ENCODE measurements at places on chromosomes 16 and 17.

DNA sequence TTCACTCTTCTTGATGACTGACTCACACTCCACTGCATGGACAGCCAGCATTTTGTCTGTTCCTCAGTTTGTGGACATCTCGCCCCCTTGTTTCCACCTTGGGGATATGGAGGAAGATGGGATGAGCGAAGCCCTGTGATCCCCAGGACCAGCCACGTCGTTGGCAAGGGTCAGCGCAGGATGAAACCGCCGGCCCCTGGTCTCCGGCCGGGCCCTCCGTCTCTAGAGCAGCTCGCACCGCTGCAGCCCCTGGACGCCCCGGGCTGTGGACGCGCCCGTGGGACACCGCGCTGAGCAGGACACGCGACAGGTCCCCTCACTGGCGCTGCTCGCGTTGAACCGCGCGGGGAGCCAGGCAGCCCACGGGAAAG lies 604 bp upstream of the ZC3H18 start:
- DNase-seq = no peak

DNA sequence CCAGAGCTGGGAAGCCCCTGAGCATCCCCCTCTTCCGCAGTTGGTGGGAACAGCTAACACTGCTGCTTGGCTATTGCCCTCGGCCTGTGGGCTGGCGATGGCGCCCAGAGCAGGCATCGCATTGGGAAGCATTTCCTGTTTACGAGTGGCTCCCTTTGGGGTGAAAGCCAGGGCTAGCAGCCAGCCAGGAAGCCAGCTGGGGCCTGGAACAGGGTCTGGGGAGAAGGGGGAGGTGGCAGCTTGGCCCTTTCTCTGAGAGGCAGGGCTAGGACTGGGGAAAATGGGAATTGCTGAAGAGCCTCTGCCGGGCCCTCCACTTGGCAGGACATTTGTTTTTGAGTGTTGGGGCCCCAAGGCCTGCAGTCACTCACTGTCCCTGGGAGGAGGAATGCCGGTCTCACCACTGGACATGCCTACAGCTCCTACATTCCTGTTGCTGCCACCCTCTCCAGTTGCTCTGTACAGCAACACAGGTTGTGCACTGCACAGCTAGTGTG lies 2.4 kb upstream of the MTSS2 start:
- no peak for DNase-seq

DNA sequence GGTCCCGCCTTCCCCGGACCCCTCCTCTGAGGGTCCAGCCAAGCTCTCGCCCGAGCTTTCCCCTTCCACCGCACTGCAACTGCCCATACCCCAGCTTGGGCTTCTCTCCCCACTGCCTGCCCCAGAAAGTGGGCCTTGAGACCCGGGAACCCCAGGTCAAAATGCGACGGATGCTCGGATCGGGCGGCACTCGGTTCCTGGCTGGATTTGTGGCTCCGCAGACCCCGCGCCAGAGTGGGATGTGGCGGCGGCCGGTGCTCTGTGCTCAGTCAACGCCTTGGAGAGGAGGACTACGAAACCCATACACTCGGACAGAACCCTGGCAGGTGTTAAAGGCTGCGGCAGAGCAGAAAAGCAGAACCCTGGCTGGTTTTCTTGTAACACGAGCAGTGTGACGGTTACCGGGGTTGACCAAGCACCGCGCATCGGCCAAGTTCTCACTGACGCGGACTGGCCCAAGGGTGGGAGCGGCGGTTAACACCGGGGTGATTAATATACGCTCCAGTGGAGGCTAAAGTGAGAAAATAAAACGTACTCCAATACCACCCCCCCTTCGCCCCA lies 885 bp upstream of the SLFN13 start:
- DNase-seq = no peak

DNA sequence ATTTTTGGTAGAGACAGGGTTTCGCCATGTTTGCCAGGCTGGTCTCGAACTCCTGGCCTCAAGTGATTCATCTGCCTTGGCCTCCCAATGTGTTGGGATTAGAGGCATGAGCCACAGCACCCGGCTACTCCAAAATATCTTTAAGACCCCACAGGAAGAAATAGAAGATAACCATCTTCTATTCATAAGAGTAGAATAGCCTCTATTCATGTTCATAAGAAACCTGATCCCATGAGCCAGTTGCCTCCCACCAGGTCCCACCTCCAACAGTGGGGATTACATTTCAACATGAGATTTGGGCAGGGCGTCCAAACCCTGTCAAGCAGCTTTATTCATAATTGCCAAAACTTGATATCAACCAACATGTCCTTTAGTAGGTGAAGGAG lies 13.9 kb upstream of the TMC7 start:
- DNase-seq = no peak

- DNase-seq = peak; percentile 98
Measured at GRCh38 chr16:2223221-2223941, at the start of gene E4F1. Gene E4F1, plus strand, starts transcription at chr16:2223591. Its CDS starts 23 bp downstream, at chr16:2223614.

GRCh38 chr16:1220841-1221627 lies 4.0 kb downstream of the TPSG1 start:
- DNase-seq = no peak

GRCh38 chr17:78343187-78343542 lies 16.7 kb downstream of the SOCS3 start:
- DNase-seq = no peak

GRCh38 chr16:83990492-83990891 lies 22.4 kb downstream of the NECAB2 start:
- DNase-seq = no peak

DNA sequence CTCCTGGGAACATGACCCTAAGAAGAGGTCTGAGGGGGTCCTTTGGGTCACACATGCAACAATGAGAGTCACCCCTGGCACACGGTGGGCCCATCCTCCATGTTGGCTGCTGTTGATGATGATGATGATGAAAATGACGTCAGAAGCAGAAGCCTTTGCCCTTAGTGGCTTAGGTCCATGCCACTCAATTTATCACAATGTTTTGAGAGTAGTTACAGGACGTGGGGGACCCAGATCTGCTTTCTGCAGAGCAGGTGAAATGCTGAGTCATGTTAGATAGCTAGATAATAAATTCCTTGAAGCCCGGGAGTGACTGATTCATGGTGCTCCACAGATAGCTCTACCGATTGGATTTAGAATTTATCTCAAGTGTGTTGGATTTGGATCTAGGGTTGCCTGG lies 53.9 kb downstream of the VPS35L start:
- no peak for DNase-seq

DNA sequence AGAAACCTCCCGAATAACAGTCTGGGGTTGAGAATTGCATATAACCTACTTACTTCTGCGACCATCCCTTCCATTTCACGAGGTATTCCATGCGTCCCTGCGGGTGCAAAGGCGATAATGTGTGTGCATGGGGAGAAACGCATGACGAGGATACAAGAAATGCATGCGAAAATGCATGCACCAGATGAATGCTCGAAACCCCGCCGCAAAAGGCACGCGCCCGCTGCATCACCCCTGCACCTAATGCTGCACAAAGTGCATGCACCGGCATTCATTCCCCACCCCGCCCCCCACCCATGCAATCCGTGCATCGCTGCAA lies 474 bp downstream of the CBX8 start:
- DNase-seq = no peak

GRCh38 chr16:47904691-47905090 lies 251.1 kb downstream of the ABCC12 start:
- no peak for DNase-seq

DNA sequence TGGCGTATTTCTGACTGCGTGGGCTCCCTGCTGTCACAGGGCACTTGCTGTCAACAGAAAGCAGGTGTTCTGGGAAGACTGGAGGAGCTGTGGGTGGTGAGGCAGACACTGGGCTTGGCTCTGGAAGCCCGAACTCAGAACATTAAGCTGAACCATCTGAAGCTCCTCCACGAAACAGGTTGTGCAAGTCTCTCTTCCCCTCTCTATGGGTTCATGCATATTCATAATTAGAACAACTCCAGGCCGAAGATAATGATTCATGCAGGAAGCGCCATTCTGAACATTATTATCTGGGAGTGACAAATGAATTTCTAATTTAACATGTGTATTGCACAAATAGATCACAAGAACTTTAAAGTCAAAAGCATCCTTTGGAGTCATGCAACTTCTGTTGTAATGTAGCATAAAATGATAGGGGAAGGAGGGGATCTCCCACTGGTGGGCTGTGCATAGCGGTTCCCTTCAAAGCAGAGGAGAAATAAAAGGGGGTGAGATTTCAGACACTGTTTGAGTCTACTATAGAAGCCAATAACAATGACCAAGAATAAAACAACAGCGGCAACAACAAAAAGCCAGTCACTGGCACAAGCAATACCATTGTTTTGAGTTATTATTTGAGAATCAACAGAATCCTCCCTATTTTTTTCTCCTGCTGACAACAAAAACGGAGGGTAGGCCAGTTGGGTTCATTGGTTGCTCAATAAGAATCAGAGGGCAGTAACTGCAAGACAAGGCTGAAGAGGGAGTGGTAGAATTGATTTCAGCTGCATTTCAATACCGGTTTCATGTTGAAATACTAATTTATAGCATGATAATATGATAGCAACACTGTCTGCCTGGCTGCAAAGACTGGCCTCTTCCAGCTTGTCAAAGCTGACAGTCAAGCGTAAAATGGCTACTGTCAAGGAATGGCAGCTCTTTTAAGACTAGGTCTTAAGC lies 407.3 kb downstream of the XYLT1 start:
- no peak for DNase-seq

- no peak for DNase-seq
Measured at GRCh38 chr17:73566905-73567782, 77.1 kb downstream of the SDK2 start.

- no peak for DNase-seq
Measured at GRCh38 chr16:80803339-80804055, 901 bp downstream of the CDYL2 start.

- DNase-seq = no peak
Measured at GRCh38 chr16:30376461-30376902, 1.9 kb downstream of the MYL11 start.

DNA sequence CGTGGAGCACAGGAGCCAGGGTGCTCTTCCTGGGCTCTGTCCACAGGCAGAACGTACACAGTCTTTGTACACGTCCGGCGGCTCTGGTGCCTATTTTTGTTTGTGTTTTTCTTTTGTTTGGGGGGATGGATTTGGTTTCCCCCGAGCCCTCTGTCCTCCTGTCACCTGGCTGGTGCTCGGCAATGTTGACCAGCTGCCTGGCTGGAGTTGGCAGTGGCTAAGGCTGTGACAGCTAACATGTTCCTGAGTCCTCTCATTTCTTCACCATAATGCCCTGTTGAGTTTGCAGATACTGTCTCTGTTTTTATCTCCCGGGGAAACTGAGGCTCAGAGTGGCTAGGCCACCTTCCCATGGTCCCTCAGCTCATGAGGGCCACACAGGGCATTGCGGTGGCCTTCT lies 25.7 kb downstream of the MAPT start:
- no peak for DNase-seq

- DNase-seq = no peak
Measured at GRCh38 chr16:72910381-72910780, 137.5 kb downstream of the ZFHX3 start.

- no peak for DNase-seq
Measured at GRCh38 chr16:72815348-72816318, 232.3 kb downstream of the ZFHX3 start.

DNA sequence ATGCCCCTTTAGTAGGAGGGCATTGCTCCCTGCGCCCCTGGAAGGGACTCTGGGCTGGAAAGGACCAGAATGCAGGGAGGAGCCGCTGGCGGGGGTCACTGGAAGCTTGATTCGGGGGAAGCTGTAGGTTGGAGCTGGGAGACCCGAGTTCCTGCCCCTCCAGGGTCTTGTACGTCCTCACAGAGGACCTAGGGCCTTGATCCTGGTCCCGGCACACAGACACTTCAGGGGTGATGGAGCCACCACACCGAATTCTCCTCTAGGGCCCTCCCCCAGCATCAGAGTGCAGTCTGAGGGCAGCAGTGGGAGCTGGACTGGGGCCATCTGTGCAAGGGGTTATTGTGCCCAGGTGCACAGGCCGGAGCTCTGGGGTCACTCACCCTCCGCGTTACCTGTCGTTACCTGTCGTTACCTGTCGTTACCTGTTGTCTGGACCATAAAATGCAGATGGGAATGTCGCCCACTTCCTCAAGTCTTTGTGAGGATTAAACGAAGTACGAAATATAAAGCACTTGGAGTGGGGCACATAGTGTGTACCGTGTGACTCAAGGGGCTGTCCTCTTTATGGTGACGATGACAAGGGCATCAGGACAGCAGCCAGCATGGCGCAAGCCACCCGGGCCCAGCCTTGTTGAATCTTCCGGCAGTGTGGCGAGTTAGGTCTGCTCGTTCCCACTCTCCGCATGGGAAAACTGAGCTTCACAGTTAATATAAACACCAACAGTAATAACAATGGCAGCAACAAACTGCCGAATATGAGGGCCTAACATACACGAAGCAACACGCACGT lies 48.6 kb downstream of the CMIP start:
- no peak for DNase-seq

GRCh38 chr17:42485680-42486079 lies 27.0 kb downstream of the ATP6V0A1 start:
- DNase-seq = no peak

GRCh38 chr17:80664217-80664790 lies 119.7 kb downstream of the RPTOR start:
- DNase-seq = no peak

DNA sequence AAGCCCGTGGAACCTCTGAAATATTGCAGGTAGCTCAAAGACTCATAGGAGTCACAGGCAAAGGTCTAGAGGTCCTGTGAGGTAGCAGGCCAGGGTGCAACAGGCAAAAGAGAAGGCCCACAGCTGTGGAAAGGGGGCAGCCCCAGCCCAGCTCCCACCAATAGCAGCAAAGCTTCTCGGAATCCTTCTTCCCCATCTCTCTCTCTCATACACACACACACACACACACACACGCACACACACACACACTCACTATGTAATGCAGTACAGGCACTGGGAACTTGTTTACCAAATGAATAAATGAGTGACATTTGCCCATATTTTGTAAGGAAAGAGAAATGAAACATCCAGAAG lies 16.8 kb upstream of the SUPT4H1 start:
- no peak for DNase-seq

DNA sequence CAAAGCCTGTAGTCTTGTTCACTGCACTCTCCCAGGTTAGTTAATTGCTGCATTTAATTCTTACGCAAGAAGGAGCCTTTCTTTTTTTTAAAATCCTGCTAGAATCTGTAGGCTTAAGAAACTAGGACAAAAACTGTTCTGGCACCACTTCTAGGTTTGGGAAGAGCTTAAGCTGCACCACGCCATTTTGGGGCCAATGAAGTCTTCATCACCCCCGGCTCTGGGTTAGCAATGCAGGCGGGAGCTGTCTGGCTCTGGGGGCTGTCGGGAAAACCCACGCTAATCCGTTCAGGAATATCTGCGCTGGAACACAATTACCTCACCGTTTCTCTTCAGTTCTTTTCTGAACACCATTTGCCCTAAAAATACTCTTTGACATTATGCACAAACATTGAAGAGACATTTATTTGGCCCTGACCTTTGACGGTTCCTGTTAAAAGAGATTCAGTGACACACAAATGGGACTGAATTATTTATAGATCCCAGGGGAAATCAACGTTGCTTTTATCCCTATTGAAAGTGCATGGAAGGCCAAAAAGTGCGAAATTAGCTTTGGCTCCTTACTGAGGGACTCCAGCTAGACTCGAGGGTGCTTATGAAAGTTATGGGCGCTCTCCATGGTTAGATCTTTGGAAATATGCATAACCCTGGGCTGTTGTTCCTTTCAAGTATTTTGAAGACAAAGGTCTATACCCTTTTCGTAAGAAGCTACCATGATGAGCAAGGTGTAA lies 249.2 kb downstream of the HAPSTR1 start:
- no peak for DNase-seq

GRCh38 chr17:72407336-72407909 lies 286.6 kb downstream of the SOX9 start:
- DNase-seq = peak; percentile 83

Measured in NCI-H1417 treated with DMSO at 0.1 percent for 48 hours (cell line).